HT1080 (cell line): ENCODE measurements at places on chromosomes 5 and 9. TPM values are rescaled to one million over a fixed set of nuclear protein-coding genes. Genes with fewer than 3 reads are reported as not detected.

POU5F2 gene
- 0.10 and 0.13 TPM in 2 replicates for total RNA-seq

UNC5A gene
- 0.05 TPM in 1 of 2 replicates, not detected in the other for total RNA-seq

ZBTB5 gene
- total RNA-seq, result 5.1 and 5.7 TPM in 2 replicates

PPP3R2 gene
- not detected in 2 replicates for total RNA-seq

TRIM23 gene
- total RNA-seq, result 13.8 and 14.0 TPM in 2 replicates

MAST4 gene
- total RNA-seq, result 7.6 and 8.7 TPM in 2 replicates

DNA sequence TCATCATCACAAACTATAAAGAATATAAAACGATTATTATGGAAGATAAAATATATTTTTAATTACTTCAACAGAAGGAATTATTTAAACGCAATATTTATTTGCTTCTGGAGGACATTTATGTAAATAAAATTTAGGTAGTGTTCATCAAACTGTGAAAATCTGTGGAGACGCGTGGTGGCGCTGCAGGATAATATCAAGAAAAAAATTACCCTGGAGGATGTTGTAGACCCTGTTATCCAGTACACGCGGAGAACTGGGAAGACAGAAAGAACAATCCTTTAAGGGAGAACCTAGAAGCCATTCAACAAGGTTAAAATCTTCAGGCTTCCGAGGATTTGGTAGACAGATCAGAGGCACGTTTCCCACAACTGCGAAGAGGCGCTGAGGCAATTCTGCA is at the start of gene PCDHB12:
PCDHB12 (plus strand) TSS at position 242 of the 400 bp plus-strand sequence. CDS start 189 bp downstream, outside the sequence.
- DNase-seq, result no peak

GRCh38 chr5:54673523-54674225 is 156.1 kb downstream of the SNX18 start:
- DNase-seq, result no peak

DNA sequence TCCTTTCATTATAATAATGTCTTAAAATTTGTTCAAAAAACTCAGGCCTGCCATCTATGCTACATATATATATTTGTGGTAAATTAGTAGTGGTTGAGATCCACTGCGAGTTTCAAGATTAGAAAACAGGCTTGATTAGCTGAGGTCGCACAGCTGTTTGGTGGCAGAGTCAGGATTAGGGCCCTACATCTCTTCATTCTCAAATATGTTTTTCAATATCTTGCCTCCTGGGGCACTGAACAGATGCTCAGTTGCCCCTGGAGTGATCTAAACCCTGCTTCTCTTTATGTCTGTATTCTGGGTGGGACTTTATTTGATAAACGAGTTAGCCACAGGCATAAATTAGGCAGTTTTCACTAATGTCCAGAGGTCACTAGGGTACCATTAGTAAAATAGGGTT is 27.8 kb upstream of the CEP120 start:
- DNase-seq, result no peak

- peak; percentile 82 for DNase-seq
Observed at GRCh38 chr9:109466623-109467590, 31.2 kb downstream of the PTPN3 start.

GRCh38 chr5:144142139-144142823 is 28.2 kb downstream of the YIPF5 start:
- DNase-seq, result peak; percentile 53

DNA sequence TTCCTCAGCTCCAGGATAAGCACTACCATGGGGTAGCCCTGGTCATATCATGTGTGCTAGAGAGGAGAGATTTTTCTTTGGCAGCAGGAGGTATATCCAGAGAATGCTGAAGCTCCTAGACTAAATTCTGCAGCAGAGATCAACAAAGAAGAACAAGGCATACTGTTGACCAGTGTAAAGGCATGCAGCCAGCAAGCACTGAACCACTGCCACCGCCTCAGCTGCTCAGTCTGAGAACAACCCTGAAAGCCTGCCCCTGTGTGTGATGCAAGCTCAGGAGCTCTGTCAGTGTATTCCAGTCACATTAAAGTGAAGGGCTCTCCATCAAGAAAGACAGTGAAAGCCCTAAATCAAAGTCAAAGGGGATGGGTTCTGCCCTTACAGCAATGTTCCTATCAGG is 439.5 kb upstream of the CD180 start:
- DNase-seq, result no peak

- DNase-seq, result no peak
Observed at GRCh38 chr5:177987326-177987725, 8.7 kb downstream of the PROP1 start.

DNA sequence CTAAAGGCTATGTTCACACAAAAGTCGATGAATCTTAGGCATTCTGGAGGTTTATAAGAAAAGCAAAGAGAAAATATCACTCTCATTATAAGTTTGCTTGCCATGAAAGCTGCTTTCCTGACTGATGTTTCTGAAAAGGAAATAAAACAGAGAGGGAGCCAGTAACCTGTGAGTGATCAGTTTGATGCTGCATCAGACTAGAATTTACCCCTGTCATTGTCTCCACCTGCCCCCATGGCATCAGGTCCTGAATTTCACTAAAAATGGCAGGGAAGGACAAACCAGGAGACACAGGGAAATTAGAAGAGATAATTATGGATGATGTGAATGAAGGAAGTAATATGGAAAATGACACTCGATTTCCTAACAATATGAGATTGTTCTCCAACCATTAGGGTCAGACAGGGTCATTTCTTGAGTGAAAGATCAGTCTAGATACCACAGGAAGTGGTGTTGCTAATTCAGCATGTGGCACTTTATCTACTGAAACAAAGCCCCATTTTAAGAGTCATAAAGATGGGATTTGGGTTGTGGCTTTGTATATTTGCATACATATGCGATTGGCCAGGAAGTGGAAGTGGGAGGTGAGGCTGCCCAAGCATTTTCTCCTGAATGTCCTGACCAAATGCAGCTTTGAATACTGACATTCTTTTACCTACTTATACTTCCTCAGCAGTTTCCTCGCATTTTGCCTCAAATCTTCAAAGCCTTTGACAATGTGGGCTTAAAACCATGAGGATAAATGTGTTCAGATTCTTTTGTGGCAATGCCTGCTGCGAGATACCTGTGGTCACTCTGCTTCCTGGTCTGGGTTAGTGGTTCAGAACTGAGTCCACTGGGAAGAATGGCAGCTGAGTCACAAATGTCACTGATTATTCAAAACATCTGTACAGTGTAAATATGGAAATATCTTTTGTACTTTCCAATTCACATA is 29.7 kb downstream of the MEGF10 start:
- peak; percentile 89 for DNase-seq

DNA sequence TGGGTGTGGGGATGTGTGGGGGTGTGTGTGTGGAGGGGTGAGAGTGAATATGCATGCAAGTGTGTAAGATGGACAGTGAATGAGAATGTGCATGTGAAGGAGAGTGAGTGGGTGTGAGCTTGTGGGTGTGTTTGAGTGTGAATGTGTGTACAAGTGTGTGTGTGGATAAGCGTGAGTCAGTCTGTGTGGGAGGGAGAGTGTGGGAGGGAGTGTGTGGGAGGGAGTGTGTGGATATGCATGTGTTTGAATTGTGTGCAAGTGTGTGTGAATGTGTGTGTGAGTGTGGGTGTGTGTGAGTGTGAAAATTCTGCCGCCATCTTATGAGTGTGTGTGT is 3.7 kb upstream of the SCGB3A1 start:
- no peak for DNase-seq

GRCh38 chr9:121841771-121842611 is 190.6 kb downstream of the DAB2IP start:
- DNase-seq, result peak; percentile 8

DNA sequence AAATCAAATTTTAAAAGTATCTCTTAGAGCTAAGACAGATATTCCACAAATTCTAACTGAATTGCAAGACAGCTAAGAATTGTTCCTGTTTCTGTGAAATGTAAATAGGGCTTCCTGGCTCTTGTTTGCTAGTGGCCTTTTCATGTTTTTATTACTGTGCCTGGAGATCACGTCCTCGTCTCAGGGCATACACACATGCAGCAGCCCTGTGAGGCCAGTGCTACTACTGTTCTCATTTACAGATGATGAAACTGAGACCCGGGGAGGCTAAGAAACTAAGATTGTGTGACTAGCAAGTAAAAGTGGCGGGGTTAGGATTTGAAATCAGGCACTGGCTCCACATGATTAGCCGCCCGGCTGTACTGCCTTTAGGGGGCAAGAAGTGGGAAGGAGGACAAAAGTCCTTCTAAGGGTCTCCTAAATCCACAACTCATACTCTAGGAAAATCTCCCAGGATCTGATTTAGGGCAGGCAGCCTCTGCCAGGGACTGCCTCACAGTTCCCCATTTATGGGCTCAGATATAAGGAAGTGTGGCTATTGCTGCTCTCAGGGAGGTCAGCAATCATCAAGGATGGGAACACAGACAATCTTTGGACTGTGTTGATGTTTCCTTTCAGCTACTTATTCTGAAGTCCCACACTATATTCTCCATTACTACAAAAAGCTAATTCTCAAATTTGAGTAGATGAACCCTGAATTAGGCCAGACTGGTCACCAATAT is 7.9 kb downstream of the PRUNE2 start:
- no peak for DNase-seq

- DNase-seq, result peak; percentile 21
Observed at GRCh38 chr5:167361795-167362194, 929.6 kb upstream of the WWC1 start.

- DNase-seq, result peak; percentile 9
Observed at GRCh38 chr9:72334658-72335337, 30.2 kb downstream of the ZFAND5 start.

- DNase-seq, result no peak
Observed at GRCh38 chr5:83331842-83332241, 139.7 kb upstream of the VCAN start.

GRCh38 chr5:154962494-154962893 is 21.6 kb downstream of the MRPL22 start:
- DNase-seq, result peak; percentile 75

DNA sequence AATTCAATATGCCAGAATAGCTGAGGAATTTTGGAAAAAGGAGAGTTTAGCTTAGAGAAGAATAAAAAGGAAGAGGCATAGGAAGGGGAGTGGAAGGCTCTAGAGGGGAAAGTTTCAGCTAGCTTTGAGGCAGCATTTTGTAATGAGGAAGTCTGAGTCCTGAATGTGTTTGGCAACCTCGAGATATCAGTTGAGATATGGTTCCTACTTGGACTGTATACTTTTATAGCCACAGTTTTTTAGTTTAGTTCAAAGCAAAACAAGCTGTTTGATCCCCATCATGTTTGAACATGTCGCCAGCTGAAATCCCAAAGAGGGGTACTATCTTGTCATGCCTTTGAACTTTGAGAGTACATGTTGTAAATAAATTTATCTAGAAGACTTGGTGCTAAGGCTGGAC is 559.0 kb upstream of the FTMT start:
- DNase-seq, result no peak
